Iris pigment epithelial cell (primary cell): ENCODE measurements at places on chromosomes 7 and 10.

GRCh38 chr7:1911571-1911970 lies 241.5 kb downstream of the ELFN1 start:
- no peak for DNase-seq

GRCh38 chr10:117501460-117502035 lies 41.0 kb upstream of the EMX2 start:
- no peak for DNase-seq

- DNase-seq: no peak
These were observed 73.4 kb downstream of the VIPR2 start for GRCh38 chr7:159071260-159071659.

- DNase-seq: no peak
These were observed 945 bp downstream of the ADD3 start for GRCh38 chr10:110008518-110009339.

- no peak for DNase-seq
These were observed 180.1 kb downstream of the MAD1L1 start for GRCh38 chr7:2052657-2053048.

DNA sequence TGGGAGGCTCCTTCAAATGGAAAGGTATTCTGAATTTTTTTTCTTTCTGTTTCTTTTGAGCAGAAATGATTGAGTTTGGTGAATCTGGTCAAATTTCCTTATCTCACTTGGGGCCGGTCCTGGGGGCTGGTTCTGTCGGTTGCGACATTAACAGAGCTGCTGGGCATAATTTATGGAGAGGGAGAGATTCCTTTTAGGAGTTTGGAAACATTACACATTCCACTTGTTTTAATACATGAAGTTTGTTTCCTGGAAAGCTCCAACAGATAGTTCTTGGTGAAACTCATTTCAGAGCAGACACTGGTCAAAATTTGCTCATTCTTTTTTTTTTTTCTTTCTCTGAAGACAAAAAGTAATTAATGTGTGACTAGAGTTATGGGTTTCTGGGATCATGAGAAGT lies 129.9 kb downstream of the ABCA13 start:
- DNase-seq: no peak

DNA sequence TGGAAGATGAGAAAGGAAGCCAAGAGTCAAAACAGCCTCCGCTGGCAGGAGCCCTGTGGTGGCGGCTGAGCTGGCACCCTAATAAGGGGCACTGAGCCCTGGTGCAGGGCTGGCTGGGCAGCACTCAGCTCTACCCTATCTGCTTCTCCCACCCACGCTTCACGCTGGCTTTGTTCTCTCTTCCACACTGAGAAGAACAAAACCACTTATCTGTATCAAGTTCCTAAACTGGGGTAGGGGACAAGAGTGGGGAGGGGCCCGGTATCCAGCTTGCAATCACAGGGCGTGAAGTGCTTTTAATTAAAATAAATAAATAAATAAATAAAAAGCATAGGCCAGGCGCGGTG lies 52.1 kb downstream of the FAM53B start:
- no peak for DNase-seq

- peak; percentile 24 for DNase-seq
These were observed 88.8 kb upstream of the ANLN start for GRCh38 chr7:36300696-36301350.

- DNase-seq: no peak
These were observed 88.7 kb downstream of the HIP1 start for GRCh38 chr7:75650062-75650461.

GRCh38 chr10:105986912-105987635 lies 1177.4 kb downstream of the SORCS1 start:
- DNase-seq: no peak

DNA sequence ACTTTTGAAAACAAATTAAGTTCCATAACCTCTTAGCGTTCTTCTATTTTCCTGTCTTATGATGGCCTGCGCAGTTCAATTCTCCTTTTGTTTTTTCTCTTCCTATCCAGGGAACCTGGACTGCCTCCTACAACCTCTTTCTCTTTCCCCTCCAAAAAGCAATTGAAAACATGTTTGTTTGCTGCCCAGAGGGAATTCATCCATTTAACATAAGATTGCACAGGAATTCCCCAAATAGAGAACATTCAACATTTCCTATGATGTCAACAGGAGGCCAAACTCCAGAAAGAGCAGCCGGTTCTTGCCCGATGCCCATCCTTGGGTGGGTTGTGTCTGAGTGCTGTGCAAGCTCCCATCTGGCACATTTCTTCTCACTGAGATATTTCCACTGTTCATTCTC lies 94.2 kb upstream of the NRP1 start:
- no peak for DNase-seq

- no peak for DNase-seq
These were observed 55.2 kb downstream of the TSPAN12 start for GRCh38 chr7:120802751-120803150.

GRCh38 chr7:87398446-87398845 lies 53.0 kb downstream of the CROT start:
- peak; percentile 88 for DNase-seq

GRCh38 chr7:138756591-138757242 lies 41.1 kb upstream of the TMEM213 start:
- no peak for DNase-seq

DNA sequence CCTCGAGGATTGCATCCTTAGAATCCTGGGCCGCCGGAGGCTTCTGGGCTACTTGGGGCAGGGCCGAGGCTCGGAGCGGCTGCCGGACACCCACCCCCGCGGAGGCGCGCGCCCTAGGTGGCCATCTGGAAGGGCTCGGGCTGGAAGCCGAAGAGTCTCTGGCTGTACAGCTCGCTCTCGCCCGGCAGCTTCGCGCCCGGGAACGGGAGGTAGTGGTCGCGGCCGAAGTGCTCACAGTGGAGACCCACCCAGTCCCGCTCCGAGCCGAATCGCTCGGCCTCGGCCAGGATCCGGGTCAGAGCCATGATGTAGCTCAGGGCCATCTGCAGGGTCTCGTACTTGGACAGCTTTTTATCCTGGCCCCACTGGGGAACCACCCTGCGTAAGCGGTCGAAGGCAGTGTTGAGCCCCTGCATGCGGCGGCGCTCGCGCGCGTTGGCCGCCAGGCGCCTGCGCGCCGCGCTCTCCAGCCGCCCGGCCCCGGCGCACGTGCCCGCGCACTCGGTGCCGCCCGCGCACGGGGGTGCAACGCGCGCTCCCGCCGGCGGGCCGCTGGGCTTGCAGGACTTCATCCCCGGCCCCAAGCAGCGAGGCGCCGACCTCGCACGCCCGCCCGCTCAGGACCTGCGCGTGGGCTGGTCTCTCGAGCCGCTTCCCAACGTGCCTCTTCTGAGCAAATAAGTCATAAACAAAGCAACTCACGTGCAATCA lies 652 bp downstream of the ATOH7 start:
- peak; percentile 71 for DNase-seq

- DNase-seq: peak; percentile 84
These were observed 66.5 kb downstream of the RAB11FIP2 start for GRCh38 chr10:117980216-117980615.

DNA sequence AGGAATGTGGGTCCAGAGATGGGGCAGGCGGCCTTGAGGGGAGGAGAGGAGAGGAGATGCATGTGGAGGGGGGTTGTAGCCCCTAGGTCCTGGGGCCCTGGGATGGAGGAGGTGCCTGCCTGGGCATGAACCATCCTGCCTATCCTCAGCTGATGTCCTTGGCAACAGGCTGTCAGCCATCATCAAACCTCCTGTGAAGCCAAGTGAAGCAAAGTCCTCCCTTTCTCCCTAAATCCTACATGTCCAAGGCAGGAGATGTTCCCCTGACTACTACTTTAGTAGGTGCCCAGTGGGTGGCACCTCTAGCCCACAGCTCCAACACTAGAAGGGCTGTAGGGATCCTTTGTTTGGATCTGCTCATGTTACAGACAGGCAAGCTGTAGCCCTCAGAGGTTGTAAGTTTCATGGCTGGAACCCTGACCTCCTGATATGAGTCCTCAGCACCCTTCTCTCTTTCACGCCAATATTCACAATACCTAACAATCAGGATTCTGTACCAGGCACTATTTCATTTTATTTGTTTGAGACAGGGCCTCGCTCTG lies 66.6 kb upstream of the SYPL1 start:
- peak; percentile 64 for DNase-seq

DNA sequence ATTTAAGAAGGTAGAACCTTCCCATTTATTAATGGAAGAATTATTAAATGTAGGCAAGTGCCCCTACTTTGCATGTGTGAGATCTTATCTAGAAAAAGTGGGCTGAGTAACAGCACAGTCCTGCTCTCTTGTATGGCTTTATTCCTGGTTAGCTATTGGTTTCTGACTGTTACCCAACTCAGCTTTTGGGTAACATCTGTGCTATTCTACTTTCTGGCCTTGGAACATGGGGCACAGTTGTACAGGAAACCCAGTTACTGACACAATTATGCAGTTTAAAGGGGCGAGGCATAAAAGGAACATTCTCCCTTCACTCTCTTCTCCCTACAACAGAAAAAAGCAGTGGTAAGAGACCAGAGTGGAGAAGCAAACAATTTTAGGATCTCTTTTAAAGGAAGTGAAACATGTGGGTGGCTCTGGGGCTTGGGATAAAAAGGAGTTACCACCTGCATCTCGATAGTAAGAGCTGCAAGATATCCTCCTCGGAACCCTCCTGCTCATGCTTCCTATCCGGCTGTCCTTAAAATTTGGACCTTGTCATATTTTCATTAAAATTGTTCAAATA lies 16.0 kb downstream of the NUDT5 start:
- DNase-seq: no peak

DNA sequence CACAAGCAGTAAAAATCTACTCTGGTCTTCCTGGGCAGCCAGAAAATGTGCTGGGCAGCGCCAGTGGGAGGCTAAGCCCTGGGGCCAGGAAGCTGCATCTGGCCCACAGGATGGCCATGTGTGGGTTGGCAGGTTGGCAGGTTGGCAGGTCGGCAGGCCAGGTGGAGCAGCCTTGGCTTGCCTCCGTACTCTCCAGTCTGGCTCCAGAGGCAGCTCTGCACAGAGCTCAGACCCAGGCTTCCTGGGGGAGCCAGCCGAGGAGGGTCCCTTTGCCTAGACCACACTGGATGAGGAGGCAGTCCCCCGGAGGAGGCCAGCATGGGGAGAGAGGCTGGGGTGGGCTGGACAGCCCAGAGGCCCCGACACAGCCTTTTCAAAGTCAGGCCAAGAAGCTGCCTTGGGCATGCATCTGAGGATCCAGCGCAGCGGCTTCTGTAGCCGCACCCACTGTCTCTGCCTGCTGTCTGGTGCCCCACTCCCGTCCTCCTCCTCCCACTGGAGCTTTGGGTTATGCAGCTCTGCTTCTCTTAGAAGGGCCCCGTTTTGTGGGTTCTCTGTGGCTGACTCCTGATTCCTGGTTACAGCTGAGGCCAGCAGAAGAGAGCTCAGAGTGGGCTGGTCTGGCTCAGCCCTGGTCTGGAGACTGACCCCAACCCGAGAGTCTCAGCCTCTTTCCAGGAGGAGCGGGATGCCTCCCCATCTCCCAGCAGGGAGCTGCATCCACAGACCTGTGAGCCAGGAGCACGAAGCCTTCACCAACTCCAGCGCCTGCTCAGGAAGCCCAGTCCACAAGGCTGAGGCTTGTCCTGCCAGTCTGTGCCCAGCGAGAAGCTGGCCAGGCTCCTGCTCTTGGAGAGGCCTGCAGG lies 44.6 kb downstream of the CFAP46 start:
- DNase-seq: no peak

GRCh38 chr10:127148933-127149220 lies 47.5 kb downstream of the INSYN2A start:
- DNase-seq: peak; percentile 86

DNA sequence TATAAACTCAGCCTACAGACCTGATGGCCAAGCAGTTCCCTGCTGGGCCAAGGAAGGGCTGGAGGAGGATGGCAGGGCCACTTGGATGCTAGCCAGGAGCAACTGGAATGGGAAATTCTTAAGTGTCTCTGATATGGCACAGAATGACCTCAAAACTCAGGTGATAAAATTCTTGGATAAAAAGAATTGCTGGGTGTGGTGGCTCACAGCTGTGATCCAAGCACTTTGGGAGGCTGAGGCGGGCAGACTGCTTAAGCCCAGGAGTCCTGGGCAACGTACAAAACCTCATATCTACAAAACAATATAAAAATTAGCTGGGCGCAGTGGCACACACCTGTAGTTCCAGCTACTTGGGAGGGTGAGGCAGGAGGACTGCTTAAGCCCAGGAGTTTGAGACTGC lies 14.0 kb upstream of the PKD1L1 start:
- no peak for DNase-seq

GRCh38 chr10:17479015-17479615 lies 24.7 kb upstream of the ST8SIA6 start:
- no peak for DNase-seq

GRCh38 chr7:85730012-85730411 lies 543.2 kb upstream of the SEMA3D start:
- peak; percentile 41 for DNase-seq

DNA sequence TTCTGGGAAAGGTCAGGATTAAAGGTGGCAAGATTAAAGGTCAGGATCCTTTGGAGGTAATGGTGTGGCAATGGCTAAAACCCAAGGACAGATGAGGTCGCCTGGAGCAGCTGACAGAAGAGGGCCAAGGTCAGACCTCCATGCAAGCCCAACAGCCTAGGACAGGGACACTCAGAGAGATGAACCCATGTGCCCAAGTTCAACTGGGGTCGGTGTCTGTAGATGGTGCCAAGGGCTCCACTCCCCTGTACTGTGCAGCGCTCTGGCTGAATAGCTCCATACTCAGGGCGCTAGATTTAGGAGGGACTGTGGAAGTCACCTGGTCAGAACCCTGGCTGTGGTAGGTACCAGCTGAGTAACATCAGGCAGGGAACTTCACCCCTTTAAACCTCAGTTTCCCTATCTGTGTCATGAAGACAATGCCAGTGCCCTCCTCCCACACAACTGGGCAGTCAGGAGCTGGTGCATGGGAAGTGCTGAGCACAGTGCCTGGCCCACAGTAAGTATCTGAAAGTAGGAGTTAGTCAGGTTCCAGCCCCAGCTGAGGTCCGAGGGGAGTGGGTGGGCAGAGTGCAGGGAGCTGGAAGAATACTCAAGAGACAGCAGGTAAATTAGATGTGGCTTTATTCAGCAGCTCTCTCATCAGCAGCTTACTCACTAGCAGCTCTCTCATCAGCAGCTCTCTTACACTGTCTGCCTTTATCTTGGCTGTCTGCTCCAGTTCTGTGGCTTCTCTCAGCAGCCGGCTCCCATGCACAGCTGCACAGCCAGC lies 327.1 kb downstream of the GLRX3 start:
- DNase-seq: no peak

DNA sequence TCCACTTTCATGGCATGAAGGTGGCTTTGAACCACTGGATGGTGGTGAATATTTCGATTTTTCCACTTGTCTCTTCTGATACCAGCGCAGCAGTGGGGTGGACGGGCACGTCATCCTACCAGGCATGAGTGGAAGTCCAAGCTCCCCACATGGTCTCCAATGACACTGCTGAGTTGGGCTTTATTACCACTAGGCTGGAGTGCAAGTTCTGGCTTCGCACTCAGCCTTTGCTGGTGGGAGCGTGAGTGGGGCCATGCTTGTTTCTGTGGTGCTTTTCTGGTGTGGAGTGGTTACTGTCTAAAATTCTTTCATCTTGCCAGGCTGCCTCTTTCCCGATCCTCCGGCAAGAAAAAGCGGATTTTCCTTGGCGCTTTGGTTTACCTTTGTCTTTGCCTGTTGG lies 70.1 kb upstream of the SDK1 start:
- no peak for DNase-seq

DNA sequence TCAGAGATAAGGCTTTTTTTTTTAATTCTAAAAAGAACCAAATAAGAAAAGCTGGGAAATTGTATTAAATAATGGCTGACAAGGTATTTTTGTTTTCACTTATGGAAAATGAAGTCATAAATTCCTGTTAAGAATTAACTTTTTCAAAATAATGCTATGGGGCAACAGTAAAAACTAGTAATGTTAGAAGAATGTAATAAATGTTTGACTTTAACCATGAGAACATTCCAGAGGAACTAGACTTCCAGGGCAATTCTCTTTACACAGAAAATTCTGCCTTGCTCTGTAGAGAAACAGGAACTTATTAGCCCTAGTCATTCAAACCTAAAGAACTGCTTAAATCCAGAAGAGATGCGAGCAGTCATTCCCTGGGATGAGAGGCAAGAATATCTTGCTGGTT lies 571.1 kb downstream of the IPMK start:
- peak; percentile 96 for DNase-seq
